Smooth muscle cell of trachea (primary cell): ENCODE measurements at places on chromosomes 1 and 21. TPM values are rescaled to one million over a fixed set of nuclear protein-coding genes. Genes with fewer than 3 reads are reported as not detected.

The SERPINC1 gene
- total RNA-seq = 0.17 TPM in 1 of 2 replicates, not detected in the other

The TSPAN2 gene
- not detected in 2 replicates for total RNA-seq

The VPS13D gene
- 40.4 and 50.6 TPM in 2 replicates for total RNA-seq

The OR6K2 gene
- not detected in 2 replicates for total RNA-seq

The STIL gene
- 2.6 and 11.2 TPM in 2 replicates for total RNA-seq

The OR2AK2 gene
- not detected in 2 replicates for total RNA-seq

The CCSAP gene
- 3.6 and 5.2 TPM in 2 replicates for total RNA-seq

The C4BPB gene
- total RNA-seq = not detected in 2 replicates

The GJB3 gene
- not detected in 2 replicates for total RNA-seq

The TUFT1 gene
- 4.5 and 7.4 TPM in 2 replicates for total RNA-seq

The AKR7A3 gene
- 0.44 and 1.2 TPM in 2 replicates for total RNA-seq

The NR5A2 gene
- total RNA-seq = 0.15 TPM in 1 of 2 replicates, not detected in the other

The SLAMF6 gene
- total RNA-seq = not detected in 2 replicates

The IFNGR2 gene
- total RNA-seq = 36.4 and 44.8 TPM in 2 replicates

The LCE1F gene
- total RNA-seq = not detected in 2 replicates

The EPHA2 gene
- total RNA-seq = 4.2 and 10.1 TPM in 2 replicates

The CDC20 gene
- total RNA-seq = 7.9 and 86.5 TPM in 2 replicates

The RASAL2 gene
- total RNA-seq = 18.9 and 22.7 TPM in 2 replicates

The NRDC gene
- total RNA-seq = 92.1 and 136 TPM in 2 replicates

The ADAMTS5 gene
- total RNA-seq = 8.3 and 9.3 TPM in 2 replicates

The TRABD2B gene
- total RNA-seq = 0.17 TPM in 1 of 2 replicates, not detected in the other

The SMYD3 gene
- 43.9 and 70.3 TPM in 2 replicates for total RNA-seq

The ELK4 gene
- total RNA-seq = 9.3 and 14.0 TPM in 2 replicates

The PADI4 gene
- not detected in 2 replicates for total RNA-seq

The TMEM61 gene
- total RNA-seq = not detected in 2 replicates

The PKLR gene
- under 0.01 TPM in 1 of 2 replicates, not detected in the other for total RNA-seq
